H1 (cell line): ENCODE measurements at places on chromosomes 4 and X. TPM values are rescaled to one million over a fixed set of nuclear protein-coding genes. Genes with fewer than 3 reads are reported as not detected.

DNA sequence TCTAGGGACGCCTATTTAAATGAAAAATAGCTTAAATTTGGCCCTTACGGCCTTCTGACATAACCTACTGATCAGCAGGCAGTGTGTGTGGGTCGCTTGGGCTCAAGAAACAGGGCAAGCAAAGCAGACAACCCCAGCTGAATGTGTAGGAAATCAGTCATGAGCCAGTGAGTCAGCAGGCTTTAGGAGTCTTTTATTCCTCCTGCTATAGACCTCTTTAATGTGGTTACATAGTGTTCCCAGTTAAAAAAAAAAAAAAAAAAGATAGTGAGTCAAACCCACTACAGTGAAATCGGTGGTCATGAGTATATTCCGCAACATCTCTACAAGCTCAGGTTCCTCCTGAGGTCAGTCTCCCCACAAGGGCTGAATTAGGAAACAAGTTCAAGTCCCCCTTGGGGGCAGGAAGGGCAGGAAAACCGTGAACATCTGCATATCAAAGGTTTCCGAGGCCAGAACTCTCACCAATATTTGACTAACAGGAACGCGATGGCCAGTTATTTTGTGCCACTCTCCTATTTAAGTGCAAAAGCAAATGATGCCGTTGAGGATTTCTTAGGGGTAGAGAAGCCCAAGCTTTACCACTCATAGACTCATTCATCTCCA lies 32.7 kb downstream of the ACSL1 start:
- no peak overlapping the region for H3K4me3 ChIP-seq
- no peaks in the 10 kb centered on the region for H3K36me3 ChIP-seq
- no peak overlapping the region for H3K27ac ChIP-seq
- DNase-seq: no peak
- H3K4me1 ChIP-seq: peaks cover 4% of the 10 kb centered on the region; the same call in 1 of the 2 replicates

DNA sequence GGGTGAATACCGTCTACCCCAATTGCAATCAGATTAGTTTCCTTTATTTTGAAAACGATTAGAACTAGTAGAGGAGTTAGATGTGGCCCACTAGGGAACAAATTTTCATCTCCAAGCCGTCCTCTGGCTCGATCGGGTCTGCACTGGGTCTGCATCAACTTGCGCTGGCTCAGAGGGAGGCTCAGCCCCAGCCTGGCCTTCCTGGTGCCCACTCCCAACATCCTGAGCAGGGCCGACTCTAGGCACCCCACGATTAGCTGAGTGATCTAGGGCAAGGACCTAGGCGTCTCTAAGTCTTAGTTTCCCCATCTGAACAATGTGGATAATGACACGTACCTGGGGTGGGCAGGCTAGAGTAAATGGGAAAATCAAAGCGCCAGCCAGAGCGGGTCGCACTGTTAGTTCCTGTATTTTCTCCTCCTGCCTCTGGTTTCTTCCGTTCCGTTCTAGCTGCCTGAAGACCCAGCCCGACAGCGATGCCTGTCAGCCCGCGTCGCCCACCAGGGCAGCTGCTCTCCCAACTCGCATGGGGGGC lies 7.7 kb upstream of the HAND2 start:
- H3K36me3 ChIP-seq: peaks cover 11% of the 10 kb centered on the region; the same call in 1 of the 2 replicates
- peaks cover 80% of the 10 kb centered on the region for H3K27me3 ChIP-seq
- H3K4me1 ChIP-seq: peaks cover 9% of the 10 kb centered on the region; the same call in 1 of the 2 replicates

- no peaks in the 10 kb centered on the region for H3K27me3 ChIP-seq
- H3K4me1 ChIP-seq: peaks cover 7% of the 10 kb centered on the region
- no peak for DNase-seq
- H3K27ac ChIP-seq: no peak overlapping the region
- H3K36me3 ChIP-seq: no peaks in the 10 kb centered on the region
These were observed 49.2 kb downstream of the PRPS1 start for GRCh38 chrX:107677501-107677901.

GRCh38 chrX:10707773-10708172 lies 87.4 kb upstream of the MID1 start:
- H3K4me1 ChIP-seq: no peaks in the 10 kb centered on the region
- H3K36me3 ChIP-seq: no peaks in the 10 kb centered on the region
- H3K4me3 ChIP-seq: no peak overlapping the region
- no peaks in the 10 kb centered on the region for H3K27me3 ChIP-seq
- no peak overlapping the region for H3K27ac ChIP-seq
- no peak for DNase-seq

- H3K27ac ChIP-seq: no peak overlapping the region
- peaks cover 11% of the 10 kb centered on the region; the same call in 1 of the 2 replicates for H3K36me3 ChIP-seq
- no peak for DNase-seq
- no peak overlapping the region for H3K4me3 ChIP-seq
- no peaks in the 10 kb centered on the region for H3K4me1 ChIP-seq
- H3K27me3 ChIP-seq: no peaks in the 10 kb centered on the region
These were observed 210.1 kb downstream of the FBXW7 start for GRCh38 chr4:152325831-152326230.

GRCh38 chrX:3094261-3094660 lies 53.0 kb downstream of the ARSF start:
- no peak for DNase-seq
- H3K36me3 ChIP-seq: no peaks in the 10 kb centered on the region
- no peak overlapping the region for H3K4me3 ChIP-seq
- H3K27ac ChIP-seq: no peak overlapping the region
- H3K4me1 ChIP-seq: no peaks in the 10 kb centered on the region

DNA sequence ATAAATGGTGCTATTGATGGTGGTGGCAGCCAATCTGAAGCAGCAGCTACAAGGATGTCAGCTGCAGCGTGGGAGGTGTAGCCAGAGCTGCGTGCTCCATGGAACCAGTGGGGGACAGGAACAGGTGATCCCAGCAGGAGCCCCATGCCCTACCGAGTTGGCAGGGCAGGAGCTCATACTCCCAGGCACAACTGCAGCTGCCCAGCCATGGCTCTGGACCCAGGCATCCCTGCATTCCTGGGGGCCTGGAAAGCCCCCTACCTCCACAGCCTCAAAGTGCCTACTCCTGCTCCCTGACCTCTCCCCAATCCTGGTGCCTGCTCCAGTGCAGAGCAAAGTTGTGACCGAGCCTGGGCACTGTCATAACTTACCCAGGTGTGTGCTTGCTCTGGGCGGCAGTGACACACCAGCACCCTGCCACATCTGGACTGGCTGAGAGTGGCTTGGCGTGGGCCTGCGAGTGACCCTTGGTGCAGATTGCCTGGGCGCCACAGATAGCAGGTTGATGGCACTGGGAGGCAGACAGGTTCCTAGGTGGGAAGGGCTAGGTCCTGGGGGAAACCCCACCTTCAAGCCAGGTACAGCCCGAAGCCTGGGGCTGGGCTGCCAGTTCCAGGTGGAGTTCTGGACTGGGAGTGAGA lies 101.1 kb downstream of the DCAF12L2 start:
- H3K27ac ChIP-seq: no peak overlapping the region
- H3K36me3 ChIP-seq: no peaks in the 10 kb centered on the region
- H3K4me3 ChIP-seq: no peak overlapping the region
- H3K27me3 ChIP-seq: no peaks in the 10 kb centered on the region

DNA sequence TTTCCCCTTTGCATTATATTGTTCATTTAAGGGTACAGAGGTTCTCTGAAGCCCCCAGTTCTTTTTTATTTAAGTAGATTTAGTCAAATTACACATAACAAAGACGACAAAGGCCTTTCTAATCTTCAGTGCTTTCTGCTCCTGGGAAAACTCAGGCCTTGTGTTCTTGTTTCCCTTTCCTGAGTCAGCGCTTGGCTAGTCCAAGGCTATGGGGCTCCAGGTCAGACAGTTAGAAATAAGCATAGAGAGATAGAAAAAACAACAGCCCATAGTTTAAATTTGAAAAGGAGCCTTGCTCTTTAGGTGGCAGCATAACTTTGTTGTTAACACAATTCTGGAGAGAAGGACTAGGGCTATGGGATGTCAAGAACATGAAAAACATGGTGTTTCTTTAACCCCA lies 97.3 kb downstream of the PPP1R2C start:
- H3K27ac ChIP-seq: no peak overlapping the region
- peaks cover 3% of the 10 kb centered on the region; the same call in 1 of the 2 replicates for H3K4me1 ChIP-seq
- H3K36me3 ChIP-seq: no peaks in the 10 kb centered on the region
- DNase-seq: no peak
- no peaks in the 10 kb centered on the region for H3K27me3 ChIP-seq
- H3K4me3 ChIP-seq: no peak overlapping the region

- H3K27me3 ChIP-seq: peaks cover 34% of the 10 kb centered on the region
- H3K4me1 ChIP-seq: 0 out of 2 replicates have a peak, but pooled peaks cover 5% of the 10 kb centered on the region
- no peak overlapping the region for H3K4me3 ChIP-seq
- no peaks in the 10 kb centered on the region for H3K36me3 ChIP-seq
- no peak for DNase-seq
These were observed 687 bp upstream of the GRIA2 start for GRCh38 chr4:157219711-157220370.

DNA sequence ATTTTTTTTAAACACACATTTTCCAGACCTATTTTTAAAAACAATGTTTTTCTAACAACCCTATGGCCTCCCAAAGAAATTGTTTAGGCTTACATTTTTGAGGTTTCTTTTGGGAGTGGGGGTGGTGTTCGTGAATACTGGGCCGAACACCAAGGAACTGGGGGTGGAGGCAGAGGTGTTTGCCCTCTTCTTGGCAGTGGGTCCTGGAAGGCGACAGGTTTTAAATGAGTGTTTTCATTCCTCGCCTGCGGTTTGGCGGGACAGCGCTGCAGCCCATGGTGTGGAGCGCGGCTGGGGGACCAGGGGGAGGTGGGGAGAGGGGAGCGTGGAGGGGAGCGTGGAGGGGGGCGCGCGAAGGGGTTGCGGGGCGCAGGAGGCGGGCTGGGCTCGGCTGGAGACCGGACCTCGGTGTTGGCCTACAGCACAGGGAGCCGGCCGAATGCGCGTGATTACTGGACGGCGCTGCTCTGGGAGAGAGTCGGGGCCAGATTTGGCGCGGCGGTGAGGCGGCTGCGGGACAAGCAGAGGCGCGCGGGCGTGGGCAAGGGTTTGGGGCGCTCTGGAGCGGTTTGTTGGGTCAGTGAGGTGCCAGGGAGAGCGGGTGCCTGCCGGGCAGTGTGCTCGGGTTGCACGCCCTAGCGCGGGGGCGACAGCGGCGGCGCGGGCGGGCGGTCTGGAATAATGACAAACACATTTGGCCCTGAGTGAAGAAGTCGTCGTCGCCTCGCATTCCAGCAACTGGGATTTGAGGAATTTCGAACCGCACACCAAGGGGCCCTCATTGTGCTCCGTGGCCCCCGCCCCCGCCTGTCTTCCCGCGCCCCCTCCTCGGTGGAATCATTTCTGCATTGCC lies 764 bp downstream of the PDGFRA start:
- peak overlapping the region; percentile 3; the same call in 1 of the 2 replicates for H3K4me3 ChIP-seq
- no peaks in the 10 kb centered on the region for H3K36me3 ChIP-seq
- H3K27ac ChIP-seq: no peak overlapping the region
- peak; percentile 63 for DNase-seq
- H3K4me1 ChIP-seq: peaks cover 20% of the 10 kb centered on the region

DNA sequence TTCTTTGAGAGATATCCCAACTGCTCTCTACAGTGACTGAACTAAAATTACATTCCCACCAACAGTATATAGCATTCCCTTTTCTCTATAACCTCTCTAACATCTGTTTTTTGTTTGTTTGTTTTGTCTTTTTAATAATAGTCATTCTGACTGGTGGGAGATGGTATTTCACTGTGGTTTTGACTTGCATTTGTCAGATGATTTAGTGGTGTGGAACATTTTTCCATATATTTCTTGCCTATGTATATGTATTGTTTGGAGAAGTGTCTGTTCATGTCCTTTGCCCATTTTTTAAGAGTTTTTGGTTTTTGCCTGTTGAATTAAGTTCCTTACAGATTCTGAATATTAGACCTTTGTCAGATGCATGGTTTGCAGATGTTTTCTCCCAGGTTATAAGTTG lies 9.0 kb downstream of the USO1 start:
- no peak overlapping the region for H3K4me3 ChIP-seq
- no peak overlapping the region for H3K27ac ChIP-seq
- no peaks in the 10 kb centered on the region for H3K36me3 ChIP-seq
- peaks cover under 1% of the 10 kb centered on the region for H3K4me1 ChIP-seq
- no peaks in the 10 kb centered on the region for H3K27me3 ChIP-seq

CXCL8 gene
- not detected in 2 replicates for total RNA-seq

FGF13 gene
- 34.7 and 36.1 TPM in 2 replicates for total RNA-seq

ERAS gene
- total RNA-seq: not detected in 2 replicates

SULT1E1 gene
- total RNA-seq: not detected in 2 replicates

POU3F4 gene
- 1.1 and 1.4 TPM in 2 replicates for total RNA-seq

MAGED4 gene
- 58.6 and 62.3 TPM in 2 replicates for total RNA-seq
